ENCODE measurements at places on chromosomes 2 and 18.
A peak's percentile ranks its signal among the peaks of the same experiment; 100 is the strongest.

GRCh38 chr2:168371273-168372019 lies 84.6 kb upstream of the CERS6 start:
- DNase-seq = no peak

- DNase-seq = no peak
These were observed 166.1 kb upstream of the ZNF521 start for GRCh38 chr18:25517881-25518715.

DNA sequence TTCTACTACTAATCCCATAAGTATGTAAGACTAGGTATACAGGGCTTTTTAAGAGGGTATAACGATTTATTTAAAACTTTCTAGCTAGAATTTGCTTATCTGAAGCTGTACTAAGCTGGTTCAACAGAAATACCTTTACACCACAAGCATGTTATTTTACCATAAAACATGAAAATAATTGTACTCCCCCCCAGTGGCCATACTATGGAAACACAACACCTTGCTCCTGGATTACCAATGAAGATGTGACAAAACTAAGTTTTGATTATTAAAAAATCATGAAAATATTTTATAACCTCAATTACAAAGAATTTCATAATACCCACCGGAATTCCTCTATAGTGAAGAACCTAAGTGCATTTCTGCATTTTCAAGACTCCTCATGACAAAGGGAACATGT lies 27.3 kb downstream of the LPIN2 start:
- no peak for DNase-seq

DNA sequence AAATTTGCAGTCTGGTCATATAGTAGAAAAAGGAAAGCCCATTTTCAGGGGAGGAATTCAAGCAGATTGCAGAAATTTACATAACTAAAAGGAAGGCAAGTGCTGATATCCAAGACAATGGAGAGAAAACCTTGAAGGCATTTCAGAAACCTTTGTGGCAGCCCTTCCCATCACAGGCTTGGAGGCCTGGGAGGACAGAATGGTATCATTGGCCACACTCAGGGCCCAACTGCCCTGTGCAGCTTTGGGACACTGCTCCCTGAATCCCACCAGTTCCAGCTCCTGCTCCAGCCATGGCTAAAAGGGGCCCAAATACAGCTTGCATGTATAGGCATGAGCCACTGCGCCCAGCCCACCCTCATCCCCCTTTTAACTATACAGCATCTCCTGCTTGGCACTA lies 81.1 kb upstream of the NYAP2 start:
- no peak for DNase-seq

DNA sequence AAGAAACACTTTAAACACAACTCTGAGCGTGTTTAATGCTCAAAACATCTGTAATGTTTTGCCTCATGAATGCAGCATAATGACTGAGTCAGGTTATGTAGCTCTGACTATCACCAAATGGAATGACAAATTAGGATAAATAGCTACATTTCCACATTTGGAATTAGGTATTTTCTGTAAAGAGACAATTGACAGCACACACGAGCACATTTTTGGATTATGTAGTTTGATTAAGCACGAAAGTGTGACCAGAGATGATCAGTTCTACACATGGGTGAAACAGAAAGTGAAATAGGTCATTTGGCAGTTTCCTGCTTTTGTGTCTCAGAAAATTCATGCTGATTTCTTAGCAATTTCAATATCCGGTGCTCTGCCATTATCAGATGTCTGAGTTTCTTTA lies 29.0 kb downstream of the LPIN1 start:
- DNase-seq = no peak

GRCh38 chr18:77597726-77598125 lies 348.1 kb downstream of the GALR1 start:
- DNase-seq = no peak

DNA sequence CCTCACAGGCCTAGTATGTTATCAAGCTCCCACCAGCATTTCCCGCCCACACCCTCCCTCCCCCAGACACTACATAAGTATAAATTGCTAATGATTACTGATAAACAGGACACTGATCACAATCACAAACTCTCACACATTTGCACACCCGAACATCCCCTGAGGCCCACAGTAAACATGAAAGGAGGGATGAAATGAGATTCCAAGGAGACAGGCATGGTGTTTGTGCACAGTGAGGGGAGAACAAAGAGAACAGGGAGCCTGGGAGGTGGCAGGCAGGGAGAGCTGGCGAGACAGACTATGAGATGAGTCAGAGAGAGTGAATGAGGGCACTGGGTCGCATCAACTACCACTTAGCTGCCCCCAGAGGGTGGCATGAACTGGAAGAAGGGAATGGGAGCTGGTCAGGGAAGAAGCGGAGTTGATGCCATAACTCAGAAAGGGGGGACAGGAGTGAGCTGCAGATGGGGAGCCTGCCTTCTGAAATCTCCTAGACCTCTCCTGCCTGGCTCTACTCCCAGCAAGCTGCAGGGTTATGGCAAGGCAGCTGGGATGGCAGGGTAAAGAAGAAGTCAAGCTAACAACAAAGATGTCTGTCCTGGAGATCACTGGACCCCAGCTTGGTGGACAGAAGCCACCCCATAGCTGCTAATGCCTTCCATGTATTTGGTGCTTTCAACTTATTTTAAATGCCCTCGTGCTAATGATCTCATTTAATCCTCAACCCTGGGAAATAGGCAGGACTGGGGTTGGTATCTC lies 5.1 kb downstream of the KIF3C start:
- no peak for DNase-seq

GRCh38 chr2:43383533-43383932 lies 157.1 kb upstream of the ZFP36L2 start:
- no peak for DNase-seq

DNA sequence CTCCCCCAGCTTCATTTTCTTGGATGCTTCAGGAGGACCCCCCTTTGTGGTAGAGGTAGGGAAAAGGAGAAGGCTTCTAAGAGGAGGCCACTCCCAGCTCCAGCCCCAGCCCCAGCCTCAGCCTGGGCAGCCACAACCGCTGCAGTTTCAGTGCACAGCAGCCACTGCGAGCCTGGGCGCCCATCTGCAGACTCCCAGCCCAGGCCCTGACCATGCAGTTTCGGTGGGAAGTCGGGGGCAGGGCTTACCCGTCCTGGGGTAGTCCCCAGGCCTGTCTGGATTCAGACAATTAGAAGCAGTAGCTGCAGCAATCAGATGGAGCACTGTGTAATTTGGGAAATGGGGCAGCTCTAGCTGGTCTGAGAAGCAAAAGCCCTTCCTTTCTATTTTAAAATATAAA lies 28.6 kb downstream of the ITM2C start:
- DNase-seq = no peak

DNA sequence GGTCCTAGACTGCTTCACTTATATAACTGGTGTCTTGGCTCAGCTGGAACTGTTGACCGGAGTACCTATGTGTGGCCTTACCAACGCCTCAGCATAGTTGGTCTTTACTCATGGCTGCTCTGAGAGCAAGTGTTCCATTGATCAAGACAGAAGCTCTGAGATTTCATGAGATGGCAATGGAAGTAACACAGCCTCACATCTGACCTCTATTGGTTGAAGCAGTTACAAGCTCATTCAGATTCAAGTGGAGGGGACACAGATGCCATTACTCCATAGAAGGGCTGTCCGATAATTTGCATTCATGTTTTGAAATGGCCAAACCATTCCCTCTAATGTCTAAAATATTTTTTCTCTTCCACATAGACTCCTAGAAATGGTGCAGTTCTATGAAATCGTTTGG lies 46.4 kb upstream of the STK39 start:
- DNase-seq = no peak

DNA sequence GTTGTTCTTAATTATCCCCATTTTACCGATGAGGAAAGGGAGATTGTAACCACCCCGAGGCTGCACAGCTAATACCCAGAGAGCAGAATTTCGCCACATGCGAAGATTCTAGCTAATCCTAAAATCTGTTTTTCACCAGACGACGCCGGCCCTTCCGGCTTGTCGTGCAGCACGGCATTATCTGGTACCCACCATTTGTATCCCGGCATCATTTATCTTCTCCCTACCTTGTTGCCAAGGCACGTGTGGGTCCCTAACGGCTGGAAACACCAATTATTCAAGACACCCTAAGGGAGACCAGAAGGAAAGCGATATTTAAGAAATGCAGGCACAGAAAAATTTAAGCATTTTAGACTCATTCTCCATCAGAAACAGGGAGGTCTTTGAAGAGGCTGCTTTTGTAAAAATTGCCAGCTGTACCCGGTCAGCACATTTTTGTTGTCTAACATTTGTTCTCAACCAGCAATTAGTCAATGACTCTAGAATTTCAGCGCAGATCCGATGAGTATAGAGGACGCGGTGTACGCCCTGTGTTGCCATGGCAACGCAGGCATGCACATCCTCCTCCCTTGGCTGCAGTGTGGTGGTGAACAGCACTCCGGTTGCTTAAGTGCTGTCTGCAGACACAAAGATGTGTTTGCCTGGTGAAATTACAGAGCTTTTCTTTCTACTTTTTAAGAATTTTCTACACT lies 111.6 kb downstream of the AGAP1 start:
- peak; percentile 37 for DNase-seq

DNA sequence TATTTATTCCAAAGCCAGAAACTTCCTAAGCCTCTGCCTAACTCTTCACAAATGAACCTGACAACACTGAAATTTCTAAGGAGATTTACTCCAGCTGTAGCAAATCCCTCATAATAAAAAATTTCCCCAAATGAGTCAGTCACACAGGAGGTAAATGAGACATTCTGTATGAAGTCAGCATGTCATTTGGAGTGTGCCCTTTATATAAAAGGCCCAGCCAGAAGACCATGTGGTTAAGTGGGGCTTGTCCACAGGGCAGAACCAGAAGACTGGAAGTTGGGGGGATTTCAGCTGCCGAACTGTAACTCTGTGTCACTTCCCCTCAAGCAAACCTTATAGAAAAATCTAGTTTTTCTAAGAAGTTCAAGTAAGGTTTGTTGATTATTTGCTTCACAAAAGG lies 30.2 kb downstream of the NRP2 start:
- DNase-seq = no peak

- DNase-seq = no peak
These were observed 316.5 kb downstream of the SOX11 start for GRCh38 chr2:6008726-6009125.

DNA sequence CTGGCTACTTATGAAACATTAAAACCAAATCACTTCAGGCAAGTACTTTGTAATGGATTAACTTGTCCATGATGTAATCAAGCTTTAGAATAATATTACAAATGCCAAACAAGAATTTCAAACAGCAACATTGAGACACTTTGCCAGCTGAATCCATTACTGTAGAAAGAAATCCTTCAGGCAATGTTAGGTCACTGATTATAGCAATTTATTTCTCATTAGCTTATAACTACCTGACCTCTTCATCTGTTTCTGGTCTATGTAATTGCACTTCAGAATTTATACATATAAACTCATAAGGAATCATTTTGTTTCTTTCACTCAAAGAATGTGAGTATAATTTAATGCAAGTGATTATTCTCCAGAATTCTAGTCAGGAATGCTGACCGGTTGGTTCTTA lies 692.6 kb upstream of the TMEFF2 start:
- no peak for DNase-seq

DNA sequence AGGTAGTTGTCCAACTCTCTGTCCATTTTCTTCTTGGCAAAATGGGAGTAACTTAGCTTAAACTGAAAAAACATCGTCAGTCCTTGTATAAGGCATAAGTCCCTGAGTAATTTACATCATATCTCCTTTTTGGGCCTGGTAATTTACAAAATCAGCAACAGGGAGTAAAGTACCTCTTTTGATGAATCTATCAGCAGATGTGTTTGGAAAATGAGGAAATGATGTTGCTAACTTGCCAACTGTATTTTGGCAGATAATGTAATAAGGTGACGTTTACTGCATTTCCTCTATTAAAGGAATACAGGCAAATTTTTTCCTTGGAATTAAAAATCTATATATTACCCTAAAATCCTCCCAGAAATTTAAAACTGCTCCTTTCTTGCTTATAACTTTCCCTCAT lies 29.2 kb downstream of the ANKRD44 start:
- DNase-seq = no peak

DNA sequence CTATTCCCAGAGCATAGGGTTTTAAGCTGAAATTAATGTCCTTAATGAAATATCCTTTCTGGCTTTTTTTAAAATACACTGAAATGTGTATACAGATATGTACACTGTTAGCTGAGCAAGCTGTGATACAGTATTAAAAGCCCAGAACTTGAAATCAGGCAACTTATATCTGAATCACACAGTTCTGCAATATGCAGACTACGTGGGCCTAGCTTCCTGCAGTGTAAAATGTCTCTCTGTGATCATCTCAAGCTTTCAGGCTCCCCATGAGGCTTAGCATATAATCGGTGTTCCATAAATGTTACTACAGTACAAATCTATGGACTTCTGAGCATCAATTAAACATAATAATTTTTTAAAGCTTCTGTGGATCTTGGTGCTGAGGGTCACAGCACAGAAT lies 8.2 kb downstream of the FBXO15 start:
- DNase-seq = no peak

GRCh38 chr2:30866974-30867373 lies 59.7 kb upstream of the CAPN13 start:
- no peak for DNase-seq

GRCh38 chr2:236656721-236657120 lies 87.1 kb downstream of the ACKR3 start:
- DNase-seq = no peak
